Activated naive CD8-positive, alpha-beta T cell treated with anti-CD3 and anti-CD28 coated beads, Interleukin-2, amount 10 ng/mL, durations not matched to agents 7 days and 5 days (primary cell): ENCODE measurements at places on chromosomes 6 and 20. TPM values are rescaled to one million over a fixed set of nuclear protein-coding genes. Genes with fewer than 3 reads are reported as not detected.

GRCh38 chr6:90078513-90079289, 184.4 kb downstream of the GJA10 start:
- peak overlapping the region; percentile 94 for H3K4me3 ChIP-seq
- H3K27ac ChIP-seq, result peak overlapping the region; percentile 92
- peak; percentile 53 for DNase-seq
- H3K4me1 ChIP-seq, result peaks cover 71% of the 10 kb centered on the region
- H3K27me3 ChIP-seq, result no peaks in the 10 kb centered on the region

- DNase-seq, result no peak
- no peaks in the 10 kb centered on the region for H3K36me3 ChIP-seq
- no peak overlapping the region for H3K27ac ChIP-seq
- H3K4me1 ChIP-seq, result peaks cover 7% of the 10 kb centered on the region
- H3K27me3 ChIP-seq, result peaks cover 4% of the 10 kb centered on the region
Measured at GRCh38 chr20:50277064-50277415, 86.4 kb downstream of the CEBPB start.

DNA sequence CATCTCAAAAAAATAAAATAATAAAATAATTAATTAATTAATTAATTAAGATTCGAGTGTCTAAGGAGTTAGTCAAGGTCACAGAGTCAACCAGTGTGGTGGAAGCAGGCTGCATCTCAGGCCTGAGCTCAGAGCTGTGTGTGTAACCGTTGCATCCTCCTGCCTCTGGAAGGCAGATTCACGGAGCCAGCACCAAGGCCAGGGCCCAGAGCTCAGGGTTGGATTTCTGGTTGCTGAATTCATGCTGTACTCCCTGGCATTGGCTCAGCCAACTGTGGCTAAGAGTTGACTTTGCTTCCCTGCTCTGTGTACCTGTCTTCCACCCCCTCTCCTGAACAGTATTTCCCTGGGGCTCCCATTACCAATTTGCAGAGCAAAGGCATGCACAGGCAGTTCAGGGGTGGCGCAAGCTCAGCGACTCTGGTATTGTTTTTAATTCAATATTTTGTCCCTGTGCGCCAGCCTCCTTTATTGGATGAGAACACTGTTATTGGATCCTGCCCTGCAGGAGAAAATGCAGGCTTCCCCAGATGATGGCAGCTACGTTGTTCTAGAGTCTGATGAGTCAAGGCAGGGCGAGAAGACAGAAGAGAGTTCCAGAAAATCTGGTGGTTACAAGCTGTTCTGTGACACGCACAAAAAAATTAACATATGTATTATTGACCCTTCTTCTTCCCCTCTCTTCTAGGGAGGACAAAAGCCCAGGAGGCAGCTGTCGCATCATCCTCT, 12.3 kb upstream of the CTNNBL1 start:
- H3K27me3 ChIP-seq, result peaks cover 27% of the 10 kb centered on the region
- H3K4me1 ChIP-seq, result no peaks in the 10 kb centered on the region
- no peak overlapping the region for H3K4me3 ChIP-seq
- DNase-seq, result no peak
- no peaks in the 10 kb centered on the region for H3K36me3 ChIP-seq
- no peak overlapping the region for H3K27ac ChIP-seq

The DDRGK1 gene
- total RNA-seq, result 59.2 TPM

DNA sequence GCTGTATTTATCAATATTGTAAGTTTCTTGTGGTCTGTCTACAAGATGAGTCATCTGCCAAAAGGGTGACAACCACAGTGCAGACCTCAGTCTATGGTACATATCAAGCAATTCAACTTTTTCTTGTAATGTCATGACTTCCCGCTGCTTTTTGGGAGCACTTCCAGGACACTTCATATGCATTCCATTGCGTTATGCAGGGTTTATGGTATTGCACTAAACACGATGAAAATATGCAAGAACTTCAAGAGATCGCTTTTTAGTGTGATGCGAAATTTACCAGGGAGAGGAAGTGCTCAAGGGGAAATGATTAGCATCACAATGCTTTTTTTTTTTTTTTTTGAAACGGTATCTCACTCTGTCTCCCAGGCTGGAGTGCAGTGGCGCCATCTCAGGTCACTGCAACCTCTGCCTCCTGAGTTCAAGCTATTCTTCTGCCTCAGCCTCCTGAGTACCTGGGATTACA, 166.5 kb downstream of the TFAP2A start:
- DNase-seq, result no peak
- H3K36me3 ChIP-seq, result no peaks in the 10 kb centered on the region
- H3K4me3 ChIP-seq, result no peak overlapping the region
- H3K27me3 ChIP-seq, result peaks cover 2% of the 10 kb centered on the region

DNA sequence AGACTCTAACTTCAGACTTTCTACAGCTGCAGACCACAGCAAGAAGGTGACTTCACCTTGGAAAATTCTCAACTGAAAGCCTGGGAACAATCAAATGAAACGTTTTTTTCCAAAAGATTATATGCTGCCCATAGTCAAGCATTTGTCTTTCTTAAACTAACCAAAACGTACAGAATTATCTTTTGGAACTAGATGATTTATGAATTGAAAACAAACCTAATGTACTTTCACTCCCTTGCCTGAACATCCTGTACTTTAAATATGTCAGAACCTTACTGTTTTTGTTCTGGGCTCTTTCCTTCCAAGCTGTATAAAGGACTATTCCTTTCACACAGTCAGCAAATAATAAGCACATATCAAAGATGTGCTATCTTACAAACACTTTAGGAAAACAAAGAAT, 62.4 kb upstream of the TNFAIP3 start:
- no peaks in the 10 kb centered on the region for H3K27me3 ChIP-seq
- DNase-seq, result no peak
- H3K36me3 ChIP-seq, result peaks cover 13% of the 10 kb centered on the region
- no peak overlapping the region for H3K4me3 ChIP-seq
- no peak overlapping the region for H3K27ac ChIP-seq

- H3K27me3 ChIP-seq, result peaks cover 29% of the 10 kb centered on the region
- H3K4me1 ChIP-seq, result peaks cover 10% of the 10 kb centered on the region
- H3K36me3 ChIP-seq, result no peaks in the 10 kb centered on the region
- DNase-seq, result no peak
- no peak overlapping the region for H3K4me3 ChIP-seq
Measured at GRCh38 chr6:108779536-108780275, 68.5 kb upstream of the ARMC2 start.

DNA sequence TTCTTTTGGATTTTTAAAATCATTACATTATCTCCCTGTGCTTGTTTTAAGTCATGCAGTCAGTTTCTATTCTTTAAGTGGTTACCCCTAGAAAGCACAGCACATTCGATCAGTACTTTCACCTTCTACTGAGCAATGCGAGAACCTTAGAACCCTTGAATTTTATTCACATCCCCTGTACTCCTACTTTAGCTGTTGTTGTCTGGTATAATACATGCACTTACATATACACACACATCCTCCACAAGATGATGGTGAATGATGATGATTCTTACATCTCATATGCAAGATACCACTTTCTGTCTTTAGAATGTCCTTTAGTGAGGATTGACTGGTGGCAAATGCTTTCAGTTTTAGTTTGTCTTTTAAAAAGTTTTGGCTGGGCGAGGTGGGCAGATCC, 5.7 kb downstream of the CDC40 start:
- no peak for DNase-seq
- H3K27me3 ChIP-seq, result no peaks in the 10 kb centered on the region
- peak overlapping the region; percentile 75 for H3K4me3 ChIP-seq
- peaks cover 15% of the 10 kb centered on the region for H3K4me1 ChIP-seq
- H3K36me3 ChIP-seq, result peaks cover 5% of the 10 kb centered on the region

- no peaks in the 10 kb centered on the region for H3K27me3 ChIP-seq
- no peak for DNase-seq
- peaks cover 7% of the 10 kb centered on the region for H3K36me3 ChIP-seq
- H3K4me1 ChIP-seq, result peaks cover 28% of the 10 kb centered on the region
- H3K4me3 ChIP-seq, result peak overlapping the region; percentile 12
Measured at GRCh38 chr6:111603685-111604084, 2.0 kb downstream of the TRAF3IP2 start.

DNA sequence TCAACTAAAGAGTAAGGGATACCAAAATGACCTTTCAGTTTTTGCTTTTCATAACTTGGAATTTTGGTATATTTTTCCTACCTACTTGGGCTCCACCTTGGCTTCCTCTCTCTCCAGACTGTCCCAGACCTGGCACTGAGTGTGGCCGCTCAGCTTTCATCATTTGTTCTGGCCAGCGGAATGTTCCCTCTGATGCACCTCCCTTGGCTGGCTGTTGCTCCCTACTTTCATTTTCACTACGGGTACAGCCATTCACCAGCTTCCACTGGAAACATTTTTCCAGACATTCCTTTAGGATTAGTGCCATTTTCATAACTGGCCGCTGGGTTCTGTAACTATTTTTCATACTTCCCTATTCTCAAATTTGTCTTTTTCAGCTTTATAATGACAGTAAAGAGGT, 487.4 kb downstream of the TENT5A start:
- H3K4me1 ChIP-seq, result no peaks in the 10 kb centered on the region
- H3K27me3 ChIP-seq, result no peaks in the 10 kb centered on the region
- no peak overlapping the region for H3K4me3 ChIP-seq
- DNase-seq, result no peak

DNA sequence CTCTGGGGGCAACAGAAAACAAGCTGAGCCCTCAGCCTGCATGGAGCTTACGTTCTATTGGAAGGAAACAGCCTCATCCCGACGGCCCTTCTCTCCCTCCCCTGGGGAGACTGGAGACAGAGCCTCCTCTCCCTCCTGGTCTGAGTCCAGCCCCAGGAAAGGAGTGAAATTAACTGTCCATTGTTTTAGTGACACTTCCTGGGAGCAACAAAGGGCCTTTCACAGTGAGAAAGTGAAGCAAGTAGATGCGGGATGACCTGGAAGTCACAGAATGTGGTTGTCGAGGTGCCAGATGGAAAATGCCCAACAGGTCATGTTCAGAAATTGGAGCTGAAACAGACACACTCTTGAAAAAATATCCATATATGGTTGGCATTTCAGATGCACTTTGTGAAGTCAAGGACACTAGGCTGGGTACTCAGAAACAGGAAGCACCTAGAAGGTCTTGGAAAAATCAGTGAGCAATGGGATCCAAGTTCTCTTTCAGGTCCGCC, 77.8 kb downstream of the TFAP2C start:
- H3K36me3 ChIP-seq, result no peaks in the 10 kb centered on the region
- no peaks in the 10 kb centered on the region for H3K4me1 ChIP-seq
- peaks cover 5% of the 10 kb centered on the region for H3K27me3 ChIP-seq
- no peak overlapping the region for H3K27ac ChIP-seq

The ECT2L gene
- not detected for total RNA-seq

DNA sequence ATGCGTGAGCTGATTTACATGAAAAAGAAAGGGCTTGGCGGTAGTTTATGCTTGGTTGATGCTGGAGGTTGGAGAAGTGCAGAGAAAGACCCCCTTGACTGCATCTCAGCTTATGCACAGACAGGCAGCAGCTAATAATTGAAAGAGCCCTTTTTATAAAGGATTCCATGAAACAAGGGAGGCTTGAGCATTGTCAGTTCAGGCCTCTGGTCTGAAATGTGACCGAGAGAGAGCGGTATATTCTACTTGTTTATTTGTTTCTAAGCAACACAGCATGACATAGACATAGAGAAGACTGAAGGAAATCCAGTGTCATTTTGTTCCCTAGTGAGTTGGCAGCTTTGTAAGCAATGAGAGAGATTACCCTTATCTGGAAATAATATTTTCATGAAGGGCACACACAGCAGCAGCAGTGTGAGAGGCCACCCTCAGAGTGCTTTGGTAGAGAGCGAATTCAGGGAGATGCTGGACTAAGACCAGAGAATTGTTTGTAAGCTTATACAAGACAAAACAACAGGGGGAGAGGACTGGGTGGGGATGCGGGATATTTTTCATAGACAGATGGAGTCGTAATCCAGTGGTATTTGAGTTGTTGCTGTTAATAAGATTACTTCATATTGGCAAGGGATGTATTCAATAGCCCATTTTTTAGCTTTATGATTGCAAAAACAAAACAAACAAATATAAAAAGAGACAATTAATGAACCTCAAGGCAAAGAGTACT, 34.6 kb upstream of the LAMA2 start:
- H3K36me3 ChIP-seq, result no peaks in the 10 kb centered on the region
- peaks cover 2% of the 10 kb centered on the region for H3K27me3 ChIP-seq
- H3K4me1 ChIP-seq, result no peaks in the 10 kb centered on the region
- H3K27ac ChIP-seq, result no peak overlapping the region
- no peak for DNase-seq

GRCh38 chr20:31641391-31641790, 3.7 kb downstream of the COX4I2 start:
- H3K36me3 ChIP-seq, result no peaks in the 10 kb centered on the region
- peaks cover 51% of the 10 kb centered on the region for H3K27me3 ChIP-seq
- H3K4me1 ChIP-seq, result peaks cover 38% of the 10 kb centered on the region
- no peak for DNase-seq
- H3K27ac ChIP-seq, result peak overlapping the region; percentile 25
- H3K4me3 ChIP-seq, result peak overlapping the region; percentile 65

The PHACTR1 gene
- 0.79 TPM for total RNA-seq

The LIN28B gene
- not detected for total RNA-seq
